Activated CD8-positive, alpha-beta memory T cell treated with anti-CD3 and anti-CD28 coated beads for 1 hour (primary cell): ENCODE measurements at places on chromosomes 16 and 17.

DNA sequence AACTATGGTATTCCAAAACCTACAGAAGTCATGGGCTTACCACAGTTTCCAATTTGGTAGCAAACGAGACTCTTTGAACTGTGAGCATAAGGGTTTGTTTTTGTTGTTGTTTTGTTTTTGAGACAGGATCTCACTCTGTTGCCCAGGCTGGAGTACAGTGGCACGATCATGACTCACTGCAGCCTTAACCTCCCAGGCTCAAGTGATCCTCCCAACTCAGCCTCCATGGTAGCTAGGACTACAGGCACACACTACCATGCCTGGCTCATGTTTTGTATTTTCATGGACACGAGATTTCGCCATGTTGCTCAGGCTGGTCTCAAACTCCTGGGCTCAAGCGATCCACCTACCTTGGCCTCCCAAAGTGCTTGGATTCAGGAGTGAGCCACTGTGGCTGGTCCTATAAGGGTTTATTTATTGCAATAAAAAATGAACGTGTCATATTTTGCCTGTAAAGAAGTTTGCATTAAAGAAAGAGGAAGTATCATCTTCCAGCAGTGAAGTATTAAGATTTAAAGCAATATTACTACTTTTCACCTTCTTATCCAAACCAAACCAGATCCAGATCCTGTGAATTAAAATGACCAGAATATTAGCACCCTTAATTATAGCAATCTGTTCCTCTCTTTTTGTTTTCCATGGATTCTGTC is 37.2 kb downstream of the KCNJ2 start:
- no peak for DNase-seq

GRCh38 chr17:37761059-37761458 is 16.2 kb upstream of the HNF1B start:
- DNase-seq: no peak

- peak; percentile 69 for DNase-seq
Observed at GRCh38 chr16:85819245-85819644, 19.8 kb downstream of the COX4I1 start.

DNA sequence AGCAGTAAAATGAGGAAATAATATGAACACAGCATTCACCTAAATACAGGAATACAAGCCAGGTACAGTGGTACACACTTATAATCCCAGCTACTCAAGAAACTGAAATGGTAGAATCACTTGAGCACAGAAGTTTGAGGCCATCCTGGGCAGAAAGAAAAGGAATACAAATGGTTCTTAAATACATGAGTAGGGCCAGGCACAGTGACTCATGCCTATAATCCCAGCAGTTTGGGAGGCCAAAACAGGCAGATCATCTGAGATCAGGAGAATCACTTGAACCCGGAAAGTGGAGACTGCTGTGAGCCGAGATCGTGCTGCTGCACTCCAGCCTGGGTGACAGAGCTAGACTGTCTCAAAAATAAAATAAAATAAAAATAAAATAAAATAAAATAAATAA is 23.0 kb upstream of the SMG8 start:
- no peak for DNase-seq

GRCh38 chr16:86405319-86405718 is 105.0 kb upstream of the FOXF1 start:
- DNase-seq: no peak
